Endothelial cell of umbilical vein (primary cell): ENCODE measurements at places on chromosomes 16 and 17. TPM values are rescaled to one million over a fixed set of nuclear protein-coding genes. Genes with fewer than 3 reads are reported as not detected.

DNA sequence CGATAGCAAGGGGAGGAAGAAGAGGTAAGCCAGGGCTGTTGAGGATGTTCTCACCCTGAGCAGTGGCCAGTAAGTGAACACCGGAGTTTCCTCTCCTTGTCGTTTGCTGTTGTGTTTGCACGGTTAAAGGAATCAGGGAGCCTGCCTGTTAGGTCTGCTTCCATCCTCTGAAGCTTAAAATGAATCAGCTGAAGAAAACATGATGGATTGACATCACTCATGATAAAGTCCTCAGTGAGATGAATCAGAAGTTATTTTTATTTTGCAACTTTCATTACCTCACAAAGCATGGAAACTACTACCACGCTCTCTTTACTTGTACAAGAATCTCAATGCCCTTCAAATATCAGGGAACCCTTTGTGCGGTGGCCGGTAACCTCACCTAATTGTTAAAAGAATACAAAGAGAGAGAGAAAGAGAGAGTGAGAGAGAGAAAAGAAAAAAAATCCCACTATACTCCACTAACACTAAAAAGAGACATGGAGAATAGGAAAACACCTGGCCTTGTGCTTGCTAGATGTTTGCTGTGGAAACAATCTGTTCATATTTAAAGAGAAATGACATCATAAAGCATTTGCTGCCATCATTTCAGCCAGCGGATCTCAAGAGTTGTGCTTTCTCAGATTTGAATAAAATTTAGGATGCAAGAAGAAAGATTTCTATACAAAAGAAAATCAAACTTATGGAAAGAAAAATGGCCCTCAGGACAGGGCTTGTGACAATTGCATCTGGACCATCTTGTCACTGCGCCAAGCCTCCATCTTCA is 441.6 kb upstream of the SALL1 start:
- no peak for DNase-seq

DNA sequence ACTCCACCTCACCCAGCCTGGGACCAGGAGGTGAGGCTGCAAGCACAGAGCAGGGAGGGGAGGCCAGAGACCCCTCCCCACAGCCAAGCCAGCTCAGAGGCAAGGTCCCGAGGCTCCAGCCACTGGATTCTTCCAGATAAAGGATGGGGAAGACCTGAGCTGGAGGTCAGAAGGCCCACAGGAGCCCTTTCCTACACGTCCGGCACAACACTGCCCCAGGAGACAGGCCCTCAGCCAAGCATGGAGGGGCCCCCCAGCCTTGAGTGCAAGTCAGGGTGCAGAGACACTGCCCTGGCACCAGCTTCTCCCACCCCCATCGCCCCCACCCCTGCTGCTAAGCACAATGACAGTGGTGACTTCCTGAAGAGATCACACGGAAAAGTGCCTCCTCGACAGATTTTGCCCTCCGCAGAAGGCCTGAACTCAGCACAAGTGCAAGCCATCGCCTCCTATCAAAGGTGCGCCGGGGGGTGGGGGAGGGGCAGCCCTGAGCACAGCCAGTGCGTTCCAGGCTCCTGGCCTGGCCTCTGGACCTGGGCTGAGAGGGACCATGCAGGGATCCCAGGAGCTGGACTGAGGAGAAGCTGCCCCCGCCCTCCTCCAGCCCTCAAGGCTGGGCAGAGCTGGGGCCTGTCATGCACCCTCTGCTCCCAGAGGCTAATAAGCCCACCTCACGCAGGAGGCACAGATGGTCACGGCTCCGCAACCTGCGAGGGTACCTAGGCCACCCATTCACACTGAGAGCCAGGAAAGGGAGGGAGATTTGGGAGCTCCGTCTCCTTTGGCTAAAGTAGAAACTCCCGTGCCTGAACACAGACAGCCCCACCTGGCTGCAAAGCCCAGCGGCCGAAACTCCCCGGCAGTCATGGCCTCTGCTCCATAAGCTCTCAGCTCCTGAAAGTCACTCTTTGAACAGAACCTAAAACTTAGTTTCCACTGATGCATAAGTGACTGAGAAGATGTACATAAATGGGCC is 2.7 kb downstream of the MAFG start:
- DNase-seq: no peak

The CFAP97D1 gene
- not detected in 2 replicates for total RNA-seq

The TAC4 gene
- total RNA-seq: not detected in 2 replicates

- no peak for DNase-seq
Observed at GRCh38 chr16:11302977-11303376, 21.8 kb upstream of the PRM1 start.

DNA sequence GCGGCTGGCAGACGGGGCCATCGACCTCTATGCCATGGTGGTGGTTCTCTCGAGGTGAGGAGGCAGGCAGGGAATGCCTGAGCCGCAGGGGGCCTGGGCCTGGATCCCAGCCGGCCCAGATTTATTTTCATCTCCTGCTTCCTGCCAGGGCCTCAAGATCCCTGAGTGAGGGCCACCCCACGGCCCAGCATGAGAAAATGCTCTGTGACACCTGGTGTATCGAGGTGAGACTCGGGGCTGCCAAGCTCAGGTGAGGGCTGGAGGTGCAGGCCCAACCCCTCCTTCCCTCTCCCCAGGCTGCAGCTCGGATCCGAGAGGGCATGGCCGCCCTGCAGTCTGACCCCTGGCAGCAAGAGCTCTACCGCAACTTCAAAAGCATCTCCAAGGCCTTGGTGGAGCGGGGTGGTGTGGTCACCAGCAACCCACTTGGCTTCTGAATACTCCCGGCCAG is 4.9 kb downstream of the ACADVL start:
- DNase-seq: no peak

GRCh38 chr17:78883089-78883532 is 19.9 kb downstream of the CEP295NL start:
- no peak for DNase-seq

- DNase-seq: no peak
Observed at GRCh38 chr17:57750895-57751294, 5.8 kb upstream of the CCDC182 start.

- DNase-seq: no peak
Observed at GRCh38 chr17:12022310-12022709, 1.6 kb downstream of the MAP2K4 start.

DNA sequence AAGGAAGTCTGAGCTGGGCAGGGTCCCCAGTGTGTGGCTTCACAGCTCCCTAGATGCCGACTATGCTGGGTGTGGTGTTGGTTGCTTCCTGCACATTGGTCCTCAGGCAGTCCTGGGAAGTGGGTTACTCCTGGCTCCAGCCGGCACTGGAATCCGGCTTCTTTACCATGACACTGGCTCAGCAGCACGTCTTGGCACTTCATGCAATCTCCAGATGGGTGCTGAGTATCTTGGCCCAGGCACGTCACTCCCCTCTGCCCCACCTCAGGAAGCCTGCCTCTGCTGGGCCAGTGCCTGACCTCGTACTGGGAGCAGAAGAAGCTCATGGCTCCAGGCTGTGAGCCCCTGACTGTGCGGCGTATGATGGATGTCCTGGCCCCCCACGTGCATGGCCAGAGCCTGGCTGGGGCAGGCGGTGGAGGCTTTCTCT is 24.5 kb downstream of the FCSK start:
- DNase-seq: peak; percentile 21

- peak; percentile 45 for DNase-seq
Observed at GRCh38 chr16:66588981-66589713, 9.9 kb downstream of the CMTM2 start.
